ENCODE measurements at places on chromosomes 2 and 18.

DNA sequence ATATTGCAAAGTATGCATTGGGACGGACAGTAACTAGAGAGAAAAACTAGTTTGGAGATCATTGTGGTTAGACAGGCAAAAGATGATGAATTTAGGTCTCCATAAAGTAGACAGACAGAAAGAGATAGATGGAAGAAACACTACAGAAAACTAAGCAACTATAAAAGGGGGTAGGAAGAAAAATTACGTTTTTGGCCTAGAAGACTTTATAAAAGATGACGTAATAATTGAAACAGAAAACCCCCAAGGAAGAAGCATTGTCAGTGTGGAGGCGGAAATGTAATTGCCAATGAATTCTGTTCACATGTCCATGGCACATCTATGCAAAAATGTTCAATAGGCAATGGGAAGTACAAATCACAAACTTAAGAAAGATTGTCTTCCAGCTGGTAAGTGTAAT is 1211.5 kb upstream of the ZEB2 start:
- DNase-seq: no peak

DNA sequence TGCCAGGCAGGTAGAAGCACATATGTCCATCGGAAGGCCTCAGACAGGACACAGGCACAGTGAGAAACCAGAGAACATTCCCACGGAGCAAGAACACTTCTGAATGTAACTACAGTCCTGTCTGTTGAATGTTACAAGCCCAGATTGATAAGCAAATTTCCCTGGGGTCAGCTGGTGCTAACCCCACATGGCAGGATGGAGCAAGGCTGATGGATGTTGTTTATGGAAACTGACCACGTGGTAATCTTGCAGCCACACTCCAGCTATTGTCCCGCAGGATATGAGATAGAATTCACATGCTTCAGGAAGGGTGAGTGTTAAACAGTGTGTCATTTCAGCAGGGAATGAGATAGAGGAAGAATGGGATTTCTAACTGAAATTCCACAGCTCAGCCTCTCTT is 138.8 kb upstream of the COPS8 start:
- no peak for DNase-seq

- no peak for DNase-seq
Observed at GRCh38 chr2:221554769-221555493, 17.2 kb downstream of the EPHA4 start.

DNA sequence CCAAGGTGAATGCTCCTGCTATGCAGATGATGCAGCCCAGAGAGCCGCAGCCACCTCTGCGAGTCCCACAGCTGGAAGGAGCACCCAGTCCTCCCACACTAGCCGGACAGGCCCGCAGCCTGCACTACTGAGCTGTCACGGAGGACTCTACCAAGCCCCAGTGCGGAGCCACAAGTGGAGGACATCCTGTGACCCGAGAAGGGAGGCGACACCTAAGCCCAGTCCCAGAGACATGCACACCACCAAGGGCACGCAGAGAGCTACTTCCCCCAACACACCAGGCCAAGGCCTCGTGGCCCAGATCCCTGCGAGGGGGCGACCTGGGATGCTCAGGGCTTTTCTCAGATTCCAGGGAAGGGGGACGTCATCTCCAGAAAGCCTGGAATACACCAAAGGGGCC is 12.9 kb downstream of the HS1BP3 start:
- no peak for DNase-seq

DNA sequence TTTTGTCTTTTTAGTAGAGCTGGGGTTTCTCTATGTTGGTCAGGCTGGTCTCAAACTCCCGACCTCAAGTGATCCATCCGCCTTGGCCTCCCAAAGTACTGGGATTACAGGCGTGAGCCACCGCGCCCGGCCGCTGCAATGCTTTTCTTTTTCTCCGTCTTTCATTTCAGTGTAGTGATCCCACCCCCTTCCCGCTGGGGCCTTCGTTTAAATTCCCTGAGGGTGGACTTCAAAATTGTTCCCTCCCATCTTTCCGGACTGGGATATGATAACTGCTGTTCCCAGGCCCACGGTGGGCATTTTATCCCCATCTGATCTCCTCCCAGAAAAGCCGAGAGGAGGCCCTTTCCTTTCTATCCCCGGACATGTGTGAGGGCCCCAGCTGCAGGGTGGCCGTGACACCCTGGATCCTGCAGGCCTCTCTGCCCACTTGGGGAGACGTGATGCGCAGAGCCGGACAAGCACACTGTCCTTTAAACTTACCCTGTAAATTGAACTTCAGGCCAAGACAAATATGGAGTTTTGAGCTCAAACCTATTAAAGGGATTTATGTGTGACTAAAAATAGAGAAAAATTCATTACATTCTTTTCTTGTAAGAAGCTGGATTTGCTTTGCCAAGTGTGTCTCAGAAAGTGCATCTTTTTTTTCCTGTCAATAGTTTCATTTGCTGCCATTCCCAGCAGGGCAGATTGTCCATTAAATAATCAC is 54.5 kb upstream of the AFF3 start:
- DNase-seq: no peak

DNA sequence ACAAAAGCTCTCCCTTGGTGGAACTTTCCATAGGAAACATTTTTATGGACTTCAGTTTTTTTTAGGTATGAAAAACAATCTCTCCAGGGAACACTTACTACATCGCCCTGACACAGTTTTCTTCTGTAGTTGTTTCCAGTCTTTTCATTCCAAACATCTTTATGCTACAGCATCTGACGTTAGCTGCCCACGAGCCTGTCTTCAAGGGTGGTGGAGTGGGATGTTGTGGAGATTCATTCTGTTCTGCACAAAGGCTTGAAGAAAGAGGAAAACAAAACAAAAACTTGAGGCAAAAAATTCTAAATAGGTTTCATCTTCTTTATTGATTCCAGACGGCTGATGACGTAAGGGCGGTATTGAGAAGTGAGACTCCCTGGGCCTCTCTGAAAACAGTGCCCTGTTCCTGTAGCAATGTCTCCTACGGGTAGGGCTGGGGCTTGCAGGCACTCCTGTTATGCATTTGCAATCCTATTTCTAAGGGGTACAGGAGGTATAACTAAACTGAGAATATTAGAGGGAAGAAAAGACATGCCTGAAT is 375.0 kb downstream of the RNF144A start:
- DNase-seq: no peak

DNA sequence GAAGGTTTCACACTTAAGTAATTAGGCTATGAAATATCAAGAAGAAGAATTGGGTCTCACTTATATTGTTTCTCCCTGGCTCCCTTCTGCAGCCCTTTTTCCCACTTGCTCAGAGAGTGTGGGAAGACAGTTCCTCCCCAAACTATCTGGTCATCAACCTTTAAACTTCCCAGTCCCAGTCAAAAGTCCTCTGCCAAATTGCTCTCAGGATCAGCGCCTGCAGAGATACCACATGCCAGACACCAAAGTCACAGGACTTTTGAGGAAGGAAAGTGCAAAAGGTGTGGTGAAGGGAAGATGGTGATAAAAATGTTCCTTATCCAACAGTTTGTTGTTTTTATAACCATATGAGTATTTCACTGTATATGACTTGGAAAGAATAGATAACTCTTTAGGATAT is 51.3 kb downstream of the DLGAP1 start:
- DNase-seq: no peak

DNA sequence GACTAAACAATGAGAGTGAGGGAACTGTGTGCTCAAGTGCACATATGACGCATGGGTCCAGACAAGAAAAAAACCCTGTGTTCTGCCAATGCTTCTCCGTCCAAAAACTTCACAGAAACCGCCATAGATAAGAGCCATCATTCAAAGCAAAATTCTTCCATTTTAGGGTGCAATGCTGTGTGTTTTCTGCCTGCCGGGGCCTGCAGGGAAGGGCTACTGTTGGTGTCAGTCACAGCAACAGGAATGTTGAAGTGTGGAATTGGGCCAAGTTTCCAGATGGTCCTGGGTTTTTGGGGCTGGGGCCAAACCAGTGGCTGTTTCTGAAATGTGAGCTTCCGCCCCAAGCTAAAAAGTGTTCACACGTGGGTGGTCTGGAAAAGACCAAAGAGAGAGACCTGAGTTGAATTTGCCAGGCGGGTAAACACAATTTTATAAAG is 677 bp upstream of the MC2R start:
- no peak for DNase-seq

GRCh38 chr18:48589797-48590519 is 51.1 kb downstream of the CTIF start:
- DNase-seq: no peak

- DNase-seq: no peak
Observed at GRCh38 chr2:168916331-168916675, 15.2 kb downstream of the G6PC2 start.

GRCh38 chr2:381941-382727 is 94.2 kb upstream of the ALKAL2 start:
- DNase-seq: no peak

GRCh38 chr2:25744055-25744454 is 70.7 kb upstream of the DTNB start:
- no peak for DNase-seq

DNA sequence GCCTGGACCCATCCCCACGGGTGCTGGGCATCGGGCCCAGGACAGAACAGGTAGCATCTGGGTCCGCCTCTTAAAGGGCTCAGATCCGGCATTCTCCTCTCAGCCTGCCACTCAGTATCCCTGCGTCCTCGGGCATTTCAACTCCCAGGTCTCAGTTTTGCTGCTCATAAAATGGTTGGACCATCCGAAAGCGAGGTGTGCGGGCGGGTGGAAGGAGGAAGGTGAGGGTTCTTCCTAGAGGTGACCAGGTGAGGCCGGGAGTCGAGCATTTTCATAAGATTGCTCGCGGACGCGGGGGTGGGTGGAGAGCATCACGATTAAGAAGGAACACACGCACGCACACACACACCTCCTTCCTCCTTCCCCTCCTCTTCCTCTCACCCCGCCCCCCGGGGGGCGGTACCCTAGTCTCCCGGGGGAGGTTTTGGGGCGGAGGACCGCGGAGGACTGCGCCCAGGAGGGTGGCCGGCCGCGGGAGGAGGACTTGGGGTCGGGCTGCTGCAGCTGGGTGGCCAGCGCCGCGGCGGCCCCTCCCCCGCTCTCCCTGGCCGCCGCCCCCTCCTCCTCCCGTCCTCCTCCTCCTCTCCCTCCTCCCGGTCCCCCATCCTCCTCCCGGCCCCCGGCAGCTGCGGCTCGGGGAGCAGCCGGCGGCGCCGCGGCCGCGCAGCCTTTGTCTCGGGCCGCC is 97.9 kb upstream of the GPR45 start:
- no peak for DNase-seq

GRCh38 chr2:232422051-232422450 is 15.4 kb downstream of the ALPG start:
- DNase-seq: no peak

DNA sequence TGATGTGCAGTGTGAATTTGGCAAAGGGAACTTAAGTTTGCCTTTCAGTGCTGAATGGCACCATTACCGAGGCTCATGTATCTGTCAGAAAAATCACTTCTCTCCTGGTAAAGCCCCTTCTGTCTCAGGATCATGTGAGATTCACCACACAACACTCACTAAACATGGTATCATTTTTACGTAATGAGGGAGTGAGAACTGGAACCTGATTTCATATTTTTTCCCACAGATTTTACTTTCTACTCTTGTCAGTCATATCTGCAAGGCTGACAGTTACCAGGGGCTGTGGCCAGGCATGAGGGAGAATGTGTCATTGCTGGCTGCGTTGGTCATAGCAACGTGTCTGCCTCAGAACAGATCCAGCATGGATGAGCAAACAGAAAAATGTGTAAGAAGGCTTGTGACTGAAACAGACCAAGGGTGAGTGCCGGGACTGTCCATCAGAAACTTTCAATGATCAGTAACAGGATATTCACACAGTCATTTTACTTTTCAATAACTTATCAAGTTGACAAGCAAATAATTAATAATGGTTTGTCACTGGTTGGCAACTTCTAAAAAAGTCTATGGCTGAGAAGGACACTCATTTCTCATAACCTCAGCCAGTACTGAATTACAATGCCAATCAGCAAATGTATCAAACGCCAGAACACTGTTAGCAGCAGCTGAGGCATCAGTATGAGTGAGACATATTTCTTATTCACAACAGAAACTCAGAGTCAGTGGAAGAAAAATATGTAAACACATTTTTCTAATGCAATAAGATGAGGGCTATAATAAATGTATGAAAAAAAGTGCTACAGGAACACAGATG is 100.5 kb downstream of the CDC42EP3 start:
- DNase-seq: no peak

- no peak for DNase-seq
Observed at GRCh38 chr2:85656468-85656867, 11.5 kb downstream of the SFTPB start.

GRCh38 chr2:68253219-68254068 is 1.1 kb upstream of the PPP3R1 start:
- no peak for DNase-seq

DNA sequence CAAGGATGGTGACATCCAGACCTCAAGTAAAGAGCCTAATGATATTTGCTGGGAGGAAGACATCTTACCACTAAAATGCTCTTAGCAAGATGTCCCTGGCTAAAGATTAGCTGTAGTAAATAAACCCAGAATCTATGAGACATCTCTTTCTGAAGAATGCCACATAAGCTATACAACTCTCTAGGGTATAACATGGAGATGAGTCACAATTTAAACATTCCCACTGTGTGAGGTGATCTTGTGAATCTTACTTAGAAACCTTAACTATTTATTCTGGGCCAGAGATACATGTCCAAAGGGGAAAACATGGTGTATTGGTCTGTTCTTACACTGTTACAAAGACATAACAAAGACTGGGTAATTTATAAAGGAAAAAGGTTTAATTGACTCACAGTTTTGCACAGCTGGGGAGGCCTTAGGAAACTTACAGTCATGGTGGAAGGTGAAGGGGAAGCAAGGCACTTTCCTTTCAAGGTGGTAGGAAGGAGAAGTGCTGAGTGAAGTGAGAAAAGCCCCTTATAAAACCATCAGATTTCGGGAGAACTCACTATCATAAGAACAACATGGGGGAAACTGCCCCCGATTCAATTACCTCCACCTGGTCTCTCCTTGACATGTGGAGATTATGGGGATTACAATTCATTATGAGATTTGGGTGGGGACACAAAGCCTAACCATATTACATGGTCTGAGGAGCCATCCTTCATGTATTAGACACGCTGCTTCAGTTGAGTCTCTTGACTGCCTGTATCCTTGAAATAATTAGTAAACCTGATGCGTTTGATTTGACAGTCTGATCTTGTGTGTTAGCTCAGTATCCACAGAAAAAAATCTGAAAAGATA is 17.1 kb downstream of the KRCC1 start:
- no peak for DNase-seq

DNA sequence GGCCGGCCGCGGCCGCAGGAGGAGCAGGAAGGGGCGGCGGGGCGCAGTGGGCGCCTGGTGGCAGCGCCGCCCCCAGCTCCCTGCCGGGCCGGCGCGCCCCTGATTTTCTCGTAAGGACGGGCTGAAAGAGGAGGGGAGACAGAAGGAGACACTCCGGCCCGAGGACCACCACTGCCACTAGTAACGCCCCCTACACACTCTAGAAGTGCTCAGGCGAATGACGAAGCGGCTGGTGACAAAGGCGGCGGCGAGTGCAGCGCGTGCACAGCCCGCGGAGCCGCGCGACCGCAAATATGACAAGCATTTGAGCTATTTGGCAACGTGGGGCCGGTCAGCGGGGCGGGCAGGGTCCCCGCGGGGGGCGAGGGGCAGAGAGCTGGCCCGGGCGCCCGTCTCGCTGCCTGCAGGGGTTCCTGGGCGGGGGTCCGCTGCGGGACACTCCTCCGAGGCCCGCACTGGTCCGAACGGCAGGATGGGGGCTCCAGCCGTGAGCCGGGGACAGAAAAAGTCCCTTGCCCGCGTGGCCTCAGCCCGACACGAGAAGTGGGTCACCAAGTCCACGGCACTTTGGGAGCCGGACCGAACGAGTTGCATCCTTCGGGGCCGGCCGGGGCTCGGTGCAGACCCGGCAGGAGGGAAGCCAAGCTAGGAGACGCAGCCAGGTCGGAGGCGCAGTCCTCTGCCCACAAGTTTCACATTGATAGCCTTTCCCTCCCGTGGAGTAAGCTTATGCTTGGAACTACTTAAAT is 524 bp upstream of the SERTAD2 start:
- DNase-seq: no peak

- no peak for DNase-seq
Observed at GRCh38 chr2:40147360-40147759, 304.5 kb downstream of the SLC8A1 start.
